ENCODE measurements at places on chromosomes 11 and 22.

DNA sequence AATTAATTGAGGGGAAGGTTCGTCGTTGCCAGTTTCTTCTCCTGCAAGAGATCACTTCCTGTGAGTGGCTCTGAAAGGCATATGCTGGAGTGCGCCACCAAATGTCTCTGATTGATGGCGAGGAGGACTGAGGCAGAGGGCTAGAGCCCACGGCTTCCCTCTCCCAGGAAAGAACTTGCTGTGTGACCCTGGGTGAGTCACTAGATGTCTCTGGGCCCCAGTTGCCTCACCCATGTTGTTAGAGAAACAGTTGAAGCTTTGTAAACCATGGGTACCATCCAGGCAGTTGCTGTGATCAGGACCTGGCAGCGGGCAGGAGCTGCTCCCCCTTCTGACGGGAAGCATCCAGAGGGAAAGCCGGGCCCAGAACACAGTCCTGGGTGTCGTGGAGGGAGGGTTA, 3.2 kb downstream of the ABCG4 start:
- DNase-seq: no peak

- no peak for DNase-seq
Observed at GRCh38 chr11:64755681-64756361, 4.0 kb downstream of the PYGM start.

GRCh38 chr22:38202437-38203089, 769 bp downstream of the MAFF start:
- DNase-seq: peak; percentile 34

- no peak for DNase-seq
Observed at GRCh38 chr11:101187748-101188147, 58.1 kb upstream of the PGR start.

- no peak for DNase-seq
Observed at GRCh38 chr11:38593649-38594048, 1995.6 kb upstream of the RAG2 start.

DNA sequence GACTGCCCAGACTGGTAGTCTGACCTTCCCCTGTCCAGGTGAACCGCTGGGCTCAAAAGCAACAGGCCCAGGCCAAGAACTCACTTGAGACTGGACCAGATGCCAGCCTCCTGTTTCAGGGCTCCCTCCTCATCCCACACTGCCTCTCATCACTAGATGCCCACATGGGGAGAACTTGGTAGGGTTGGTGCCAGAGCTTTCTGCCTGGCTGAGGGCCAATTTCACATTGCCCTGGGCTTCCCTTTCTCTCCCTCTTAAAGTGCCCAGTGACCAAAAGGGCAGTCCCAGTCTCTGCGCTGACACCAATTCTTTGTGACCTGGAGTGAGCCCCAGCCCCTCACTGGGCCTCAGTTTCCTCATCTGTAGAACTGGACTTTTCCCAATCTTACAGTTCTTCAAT, 41.7 kb downstream of the C11orf58 start:
- no peak for DNase-seq

DNA sequence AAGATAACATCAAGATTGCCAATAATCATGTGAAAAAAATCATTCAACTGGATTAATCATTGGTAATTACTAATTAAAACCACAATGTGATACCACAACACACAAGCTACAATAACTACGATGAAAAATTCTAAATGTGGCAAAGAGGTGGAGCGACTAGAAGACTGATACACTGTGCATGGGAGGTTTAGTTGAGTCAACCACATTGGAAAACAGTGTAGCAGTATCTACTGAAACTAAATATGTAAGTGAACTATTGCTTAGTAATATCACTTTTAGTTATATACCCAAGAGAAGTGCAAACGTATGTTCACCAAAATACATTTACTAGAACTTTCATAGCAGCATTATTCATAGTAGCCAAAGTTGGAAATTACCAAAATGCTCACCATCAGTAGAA, 359.9 kb downstream of the ETS1 start:
- no peak for DNase-seq

DNA sequence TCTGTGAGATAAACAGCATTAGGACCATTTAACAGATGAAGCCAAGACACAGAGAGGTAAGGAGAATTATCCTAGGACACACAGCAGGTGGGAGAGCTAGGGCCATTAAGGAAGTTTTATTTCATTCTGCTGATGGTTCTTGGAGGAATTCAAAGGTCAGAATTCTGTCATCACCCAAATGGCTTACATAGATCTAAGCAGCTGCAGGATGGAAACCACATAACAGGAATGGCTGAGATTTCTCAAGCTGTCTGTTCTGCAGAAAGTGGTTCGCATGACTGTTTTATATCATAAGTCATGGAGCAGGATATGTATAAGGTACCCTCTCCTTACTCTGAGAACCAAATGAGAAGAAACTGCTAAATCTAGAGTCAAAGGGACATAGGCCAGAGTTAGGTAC, 163.2 kb upstream of the NARS2 start:
- DNase-seq: no peak

- DNase-seq: no peak
Observed at GRCh38 chr11:67468056-67468455, 995 bp downstream of the TMEM134 start.

DNA sequence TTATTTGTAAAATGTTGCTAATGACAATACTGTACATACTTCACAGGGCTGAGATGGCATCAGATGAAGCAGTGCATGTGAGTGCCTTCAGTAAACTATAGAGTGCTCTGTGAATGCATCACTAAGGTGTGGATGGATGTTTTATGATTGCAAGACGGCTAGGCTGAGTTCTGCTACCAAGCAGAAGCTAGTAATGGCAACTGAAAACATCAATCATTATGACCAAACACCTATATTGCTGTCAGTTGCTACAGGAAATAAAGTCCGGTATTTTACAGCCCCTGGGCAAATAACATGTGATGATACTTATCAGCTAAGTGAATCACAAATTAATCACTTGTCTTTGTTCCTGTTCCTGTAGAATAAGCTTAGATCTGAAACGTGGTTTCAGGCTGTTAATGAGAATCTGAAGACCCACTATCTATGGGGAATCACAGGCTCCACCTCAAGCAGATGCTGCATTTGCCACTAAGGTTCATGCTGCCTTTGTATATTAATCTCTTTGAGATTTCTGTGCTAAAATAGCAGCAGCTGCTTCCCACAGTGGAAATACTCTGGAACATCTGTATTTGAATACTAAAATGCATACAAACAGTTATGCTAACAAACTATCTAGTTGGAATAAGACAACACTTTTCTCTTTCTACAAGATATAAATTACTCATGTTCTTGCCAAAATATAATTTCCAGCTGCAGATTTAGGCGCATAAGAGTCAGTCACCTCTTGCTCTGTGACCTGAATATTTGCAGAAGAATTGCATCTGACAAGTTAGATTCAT, 254.0 kb upstream of the PITPNB start:
- DNase-seq: no peak

- DNase-seq: no peak
Observed at GRCh38 chr11:96925862-96926261, 536.0 kb downstream of the JRKL start.

DNA sequence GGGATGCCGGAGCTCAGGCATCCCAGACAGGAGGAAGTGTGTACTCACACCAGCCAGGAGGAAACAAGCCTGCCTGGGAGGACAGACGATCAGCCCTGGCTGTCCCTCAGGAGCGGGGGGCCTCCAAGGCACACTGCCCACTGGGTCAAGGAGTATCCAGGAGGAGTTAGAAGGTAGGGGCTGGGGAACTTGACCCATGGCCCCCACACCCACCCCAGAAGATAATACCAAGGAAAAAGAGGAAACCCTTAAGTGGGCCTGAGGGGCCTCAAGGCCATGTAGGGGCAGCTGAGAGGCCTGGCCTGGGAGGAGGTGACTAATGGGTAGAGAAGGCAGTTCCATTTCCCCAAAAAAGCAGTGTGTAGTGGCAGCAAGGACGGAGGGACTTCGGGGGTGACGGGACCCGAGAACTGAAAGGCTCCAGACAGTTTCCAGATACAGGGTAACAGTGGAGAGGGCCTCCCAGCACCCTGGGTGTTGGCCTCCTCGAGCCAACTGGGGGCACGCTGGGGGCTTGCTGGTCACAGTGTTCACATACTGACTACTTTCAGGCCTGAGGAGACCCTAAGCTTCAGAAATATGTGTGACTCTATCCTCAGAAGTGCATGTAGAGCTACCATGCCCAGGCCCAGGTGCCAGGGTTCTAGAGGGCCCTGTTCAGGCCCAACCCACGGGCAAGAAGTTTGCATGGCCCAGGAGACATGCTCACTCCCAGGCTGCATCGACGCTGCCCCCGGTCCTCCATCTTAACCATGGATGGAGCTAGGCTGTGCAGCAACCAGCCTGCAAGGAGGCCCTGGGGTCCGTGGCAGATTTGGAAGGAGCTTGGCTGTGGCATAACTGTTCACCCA, 75.7 kb upstream of the PITPNB start:
- DNase-seq: no peak

All from stimulated activated CD4-positive, alpha-beta T cell treated with anti-CD3 and anti-CD28 coated beads, Interleukin-15, amount 100 ng/mL, for 1 hour (primary cell).